ENCODE measurements at places on chromosomes 3 and 15.

DNA sequence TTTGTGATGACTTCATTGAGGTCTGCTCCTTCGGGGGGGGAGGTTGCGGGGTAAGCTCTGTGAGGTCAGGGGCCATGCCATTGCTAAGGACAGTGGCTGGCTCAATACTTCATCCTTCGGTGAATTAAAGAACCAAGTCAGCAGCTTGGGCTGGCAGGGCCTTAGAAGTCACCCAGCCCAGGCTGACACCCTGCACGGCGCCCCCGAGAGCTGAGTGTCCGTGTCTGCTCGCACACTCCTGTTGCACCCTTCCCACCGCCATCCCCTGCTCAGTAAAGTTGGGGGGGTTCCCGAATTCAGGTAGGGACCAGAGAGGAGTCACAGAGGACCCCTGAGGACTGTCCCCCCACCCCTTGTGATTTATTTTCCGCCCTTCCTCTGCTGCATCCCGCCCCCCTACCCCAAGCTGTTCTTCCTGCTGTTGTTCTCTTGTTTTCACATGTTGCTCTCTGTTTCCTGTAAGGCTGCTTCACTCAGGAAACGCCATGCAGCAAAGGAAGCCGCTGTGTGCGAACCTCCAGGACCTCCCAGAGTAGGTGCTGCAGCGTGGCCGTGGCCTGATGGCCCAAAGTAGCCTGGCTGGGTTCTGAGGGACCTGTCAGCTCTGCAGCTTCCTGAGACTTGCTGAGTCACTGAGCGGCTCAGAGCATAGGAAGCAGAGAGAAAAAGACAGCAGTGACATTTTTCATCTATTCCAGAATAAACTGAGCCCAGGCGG is 14.4 kb downstream of the EFCC1 start:
- DNase-seq: no peak

GRCh38 chr15:101578443-101578894 is 73.7 kb downstream of the TM2D3 start:
- DNase-seq: no peak

DNA sequence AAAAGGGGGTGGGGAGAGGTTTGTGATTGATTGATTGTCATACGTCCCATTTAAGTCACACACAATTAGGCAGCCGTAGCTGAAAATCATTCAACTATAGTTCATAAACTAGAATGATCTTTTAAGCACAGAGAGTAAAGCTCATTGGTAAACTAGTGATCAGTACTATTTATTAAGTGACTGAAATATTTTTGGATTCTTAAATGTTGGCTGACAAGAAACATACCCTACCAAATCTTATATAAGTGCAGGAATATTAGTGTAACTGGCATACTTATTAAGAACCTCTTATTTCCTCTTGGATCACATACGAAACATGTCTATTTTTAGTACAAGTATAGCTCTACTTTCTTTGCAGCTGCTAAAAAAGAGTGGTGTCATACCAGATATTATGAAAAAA is 8.4 kb upstream of the ABHD10 start:
- no peak for DNase-seq

GRCh38 chr3:171556148-171556547 is 95.9 kb upstream of the TNIK start:
- no peak for DNase-seq

DNA sequence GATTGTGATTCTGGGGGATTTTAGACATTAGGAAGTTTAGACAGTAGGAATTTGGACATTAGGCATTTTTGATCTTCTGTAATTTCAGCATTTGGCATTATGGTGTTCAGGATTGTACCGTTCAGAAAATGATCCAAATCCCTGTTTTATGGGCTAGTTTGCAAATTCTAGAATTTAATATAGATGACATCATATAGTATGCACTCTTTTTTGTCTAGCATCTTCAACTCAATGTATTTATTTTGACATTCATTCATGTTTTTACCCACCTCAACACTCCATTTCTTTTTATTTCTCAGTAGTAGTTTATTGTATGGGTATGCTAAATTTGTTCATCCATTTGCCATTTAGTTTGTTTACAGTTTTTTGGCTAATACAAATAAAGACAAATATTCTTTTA is 105.3 kb upstream of the ZPLD1 start:
- DNase-seq: no peak

- no peak for DNase-seq
Observed at GRCh38 chr3:147257944-147258343, 148.4 kb downstream of the ZIC4 start.

DNA sequence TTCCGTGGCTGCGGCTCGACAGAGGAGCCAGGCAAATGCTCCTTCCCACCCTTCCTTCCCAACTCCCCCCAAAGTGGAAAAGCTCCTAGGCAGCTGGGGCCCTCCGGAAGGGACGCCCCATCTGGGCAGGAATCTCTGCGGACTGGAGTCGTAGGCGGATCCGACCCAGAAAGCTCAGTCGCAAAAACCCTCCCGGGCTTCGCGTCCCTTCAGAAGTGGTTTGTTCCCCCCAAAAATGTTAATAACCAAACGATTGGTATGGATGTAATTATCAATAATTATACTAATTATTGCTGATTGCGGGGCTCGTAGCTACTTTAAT is 3.8 kb downstream of the RNU6-1 start:
- no peak for DNase-seq

- DNase-seq: no peak
Observed at GRCh38 chr3:100518983-100519382, 26.6 kb downstream of the TMEM45A start.

DNA sequence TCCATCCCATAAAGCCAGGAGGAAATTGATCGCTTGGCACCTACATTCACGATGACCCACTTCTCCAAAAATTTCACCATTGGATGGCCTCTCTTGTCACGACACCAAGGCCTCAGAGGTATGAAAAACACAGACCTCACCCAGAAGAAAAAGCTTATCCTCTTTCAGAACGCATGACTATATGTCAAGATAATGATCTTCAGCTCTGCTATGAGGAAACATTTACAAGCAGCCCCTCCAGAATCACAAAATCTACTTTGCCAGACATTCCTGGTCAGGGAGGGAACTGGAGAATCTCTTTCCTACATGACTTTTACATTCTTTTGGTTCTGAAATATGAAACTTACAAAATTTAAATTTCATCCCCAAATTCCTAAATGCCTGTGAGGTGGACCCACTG is 122.7 kb downstream of the WNT5A start:
- DNase-seq: no peak

- DNase-seq: no peak
Observed at GRCh38 chr15:57820119-57820518, 113.6 kb downstream of the POLR2M start.

GRCh38 chr3:186281176-186281575 is 80.9 kb downstream of the DGKG start:
- DNase-seq: no peak

GRCh38 chr3:185526349-185526951 is 25.9 kb downstream of the LIPH start:
- no peak for DNase-seq

DNA sequence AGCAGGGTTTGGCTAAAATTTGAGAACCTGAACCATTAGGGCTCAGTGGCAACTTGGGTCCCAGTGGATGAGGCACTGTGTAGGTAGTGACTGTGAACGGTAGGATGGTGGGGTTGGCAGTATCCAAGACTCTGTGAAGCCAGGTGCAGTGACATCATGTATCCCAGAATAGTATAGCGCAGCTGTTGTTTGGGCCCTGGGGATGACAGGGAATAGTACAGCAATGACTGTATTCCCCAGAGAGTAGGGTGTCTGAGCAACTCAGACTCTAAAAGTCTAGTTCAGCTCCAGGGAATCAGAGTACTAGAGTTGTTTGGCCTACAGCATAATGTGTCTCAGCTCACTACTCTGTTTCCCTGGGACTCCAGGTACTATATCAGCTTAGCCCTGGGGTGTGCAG is 20.7 kb upstream of the PPP2R3A start:
- no peak for DNase-seq

DNA sequence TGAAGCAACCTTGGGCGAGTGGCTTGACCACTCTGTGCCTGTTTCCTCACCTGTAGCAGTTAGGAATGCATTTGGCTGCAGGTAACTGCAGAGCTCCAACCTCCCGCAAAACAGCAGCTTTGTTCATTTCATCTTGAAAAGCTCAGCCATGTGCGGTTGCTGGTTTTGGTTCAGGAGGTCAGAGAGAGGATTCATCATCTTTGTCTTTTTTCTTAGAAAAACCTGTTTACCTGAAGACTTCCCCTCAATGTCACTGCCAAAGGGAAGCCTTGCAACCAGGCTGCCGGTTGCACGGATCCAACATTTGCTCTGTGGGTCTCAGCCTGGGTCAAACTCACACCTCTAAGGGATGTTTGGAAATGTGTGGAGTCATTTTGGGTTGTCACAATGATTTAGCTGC is 16.4 kb upstream of the FURIN start:
- DNase-seq: no peak

DNA sequence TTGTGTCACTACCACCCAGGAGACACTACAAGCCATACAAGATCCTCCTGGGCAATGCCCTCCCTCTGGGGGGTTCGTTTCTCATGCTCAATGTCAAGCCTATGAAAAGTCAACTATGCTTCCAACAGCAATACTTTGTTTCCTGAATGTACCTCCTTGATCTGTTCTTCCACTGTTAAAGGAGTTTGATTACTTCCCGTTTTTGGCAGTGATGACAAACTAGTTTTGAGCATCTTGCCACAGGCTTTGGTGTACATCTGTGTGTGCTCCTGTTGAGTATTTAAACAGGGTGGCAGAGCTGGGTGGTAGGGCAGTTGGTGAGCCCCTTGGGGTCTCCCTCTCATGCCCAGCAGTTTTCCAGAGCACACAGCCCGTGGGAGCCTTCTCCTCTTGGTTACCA is 81.4 kb downstream of the IL12A start:
- DNase-seq: no peak

GRCh38 chr3:54261141-54261540 is 138.8 kb downstream of the CACNA2D3 start:
- no peak for DNase-seq

GRCh38 chr3:161455962-161456361 is 40.6 kb upstream of the OTOL1 start:
- no peak for DNase-seq

- DNase-seq: no peak
Observed at GRCh38 chr3:172204716-172205115, 165.3 kb downstream of the FNDC3B start.

DNA sequence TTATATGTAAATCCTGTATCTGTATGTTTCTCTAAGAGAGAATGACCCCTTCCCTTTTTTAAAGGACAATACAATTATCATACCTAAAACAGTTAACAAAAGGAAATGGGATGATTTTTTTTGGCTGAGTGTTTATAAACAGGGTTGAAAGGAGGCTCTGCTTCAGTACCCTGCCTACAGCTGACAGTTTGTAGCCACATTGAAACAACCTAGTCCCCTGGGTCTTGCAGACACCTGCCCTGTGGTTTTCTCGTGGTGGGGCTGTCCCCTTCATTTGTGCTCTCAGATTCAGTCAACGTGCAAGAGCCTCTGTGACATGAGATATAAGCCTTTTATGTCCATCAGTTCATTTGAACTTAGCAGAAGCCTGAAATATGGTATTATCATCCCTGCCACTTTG is 2.3 kb upstream of the HMCES start:
- DNase-seq: no peak

- DNase-seq: no peak
Observed at GRCh38 chr3:67414740-67415139, 239.7 kb downstream of the SUCLG2 start.

DNA sequence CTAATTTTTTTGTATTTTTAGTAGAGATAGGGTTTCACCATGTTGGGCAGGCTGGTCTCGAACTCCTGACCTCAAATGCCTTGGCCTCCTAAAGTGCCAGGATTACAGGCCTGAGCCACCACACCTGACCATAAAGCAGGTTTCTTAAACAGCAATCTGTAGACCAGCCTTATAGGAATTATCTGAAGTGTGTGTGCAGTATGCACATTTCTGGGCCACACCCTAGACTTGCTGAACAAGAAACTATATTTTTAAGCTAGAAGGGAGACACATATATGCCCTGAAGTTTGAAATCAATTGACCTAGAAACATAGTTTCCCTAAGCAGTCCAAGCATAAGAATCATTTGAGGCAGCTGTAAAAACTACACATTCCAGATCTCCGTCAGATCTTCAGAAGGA is 805.7 kb downstream of the TUSC7 start:
- DNase-seq: no peak

- DNase-seq: no peak
Observed at GRCh38 chr15:60417112-60417511, 19.3 kb upstream of the ANXA2 start.

GRCh38 chr3:122502941-122503340 is 11.8 kb downstream of the KPNA1 start:
- no peak for DNase-seq

- DNase-seq: no peak
Observed at GRCh38 chr15:34759347-34759746, 4.5 kb upstream of the GJD2 start.

GRCh38 chr3:139532976-139533375 is 6.6 kb downstream of the RBP1 start:
- no peak for DNase-seq

- no peak for DNase-seq
Observed at GRCh38 chr3:32138545-32139104, 32.2 kb downstream of the GPD1L start.

- no peak for DNase-seq
Observed at GRCh38 chr3:189688262-189688661, 57.1 kb downstream of the TP63 start.

DNA sequence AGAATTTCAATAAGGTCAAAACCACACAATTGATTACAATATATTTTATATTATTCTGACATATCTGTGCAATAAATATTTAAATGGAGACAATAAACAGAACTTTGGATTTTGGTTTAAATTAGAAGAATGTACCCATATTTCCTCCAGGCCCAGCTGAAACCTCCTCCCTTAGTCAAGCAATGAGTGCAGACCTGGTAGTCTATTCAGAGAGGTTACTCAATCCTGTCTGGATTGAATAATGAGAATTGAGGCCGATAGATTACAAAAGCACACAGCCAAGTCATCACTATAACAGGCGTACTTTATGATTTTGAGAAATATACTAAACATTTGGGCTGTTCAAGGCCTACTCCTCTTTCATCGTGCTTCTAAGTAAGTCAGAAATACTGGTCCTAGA is 114.5 kb upstream of the STRIT1 start:
- DNase-seq: no peak

GRCh38 chr3:37626736-37627565 is 234.7 kb upstream of the CTDSPL start:
- DNase-seq: no peak

- DNase-seq: no peak
Observed at GRCh38 chr3:168040607-168041208, 55.0 kb downstream of the GOLIM4 start.

DNA sequence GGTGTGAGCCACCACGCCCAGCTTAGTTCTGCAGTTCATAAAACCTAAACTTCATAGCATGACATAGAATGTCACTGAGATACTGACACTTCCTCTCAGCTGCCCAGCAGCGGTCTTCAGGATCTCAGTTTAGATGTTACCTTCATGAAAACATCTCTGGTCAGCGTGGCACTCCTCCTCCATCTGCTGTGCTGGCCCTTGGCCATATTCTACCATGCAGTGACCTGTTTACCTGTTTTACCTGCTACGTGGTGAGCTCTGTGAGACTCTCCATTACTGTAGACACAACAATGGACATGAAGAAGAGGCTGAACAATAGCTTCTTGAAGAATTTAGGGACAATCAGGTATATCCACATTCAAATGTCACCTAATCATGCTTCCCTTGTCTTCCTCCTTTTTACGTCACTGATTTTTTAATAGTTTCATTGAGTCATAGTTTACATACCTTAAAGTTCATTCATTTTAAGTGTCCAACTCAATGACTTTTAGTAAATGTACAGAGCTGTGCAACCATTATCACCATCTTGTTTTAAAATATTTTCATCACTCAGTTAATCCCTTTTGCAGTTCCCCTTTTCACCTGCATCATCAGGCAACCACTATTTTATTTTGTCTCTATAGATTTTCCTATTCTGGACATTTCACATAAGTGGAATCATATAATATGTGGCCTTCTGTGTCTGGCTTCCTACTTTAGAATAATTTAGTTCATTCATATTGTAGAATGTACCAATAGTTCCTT is 32.2 kb upstream of the PTPN23 start:
- DNase-seq: no peak

Data from stimulated activated CD8-positive, alpha-beta memory T cell treated with anti-CD3 and anti-CD28 coated beads, Interleukin-7, amount 100 ng/mL, for 4 hours (primary cell).